ENCODE measurements at places on chromosomes 12 and 14. TPM values are rescaled to one million over a fixed set of nuclear protein-coding genes. Genes with fewer than 3 reads are reported as not detected.

- peak; percentile 52 for DNase-seq
- H3K36me3 ChIP-seq, result no peaks in the 10 kb centered on the region
Measured at GRCh38 chr12:95402096-95402495, 71.9 kb upstream of the METAP2 start.

GRCh38 chr14:54658836-54659235 lies 91.9 kb downstream of the SAMD4A start:
- no peak overlapping the region for H3K4me3 ChIP-seq
- no peak for DNase-seq
- H3K4me1 ChIP-seq, result peaks cover 2% of the 10 kb centered on the region
- no peaks in the 10 kb centered on the region for H3K27me3 ChIP-seq

DNA sequence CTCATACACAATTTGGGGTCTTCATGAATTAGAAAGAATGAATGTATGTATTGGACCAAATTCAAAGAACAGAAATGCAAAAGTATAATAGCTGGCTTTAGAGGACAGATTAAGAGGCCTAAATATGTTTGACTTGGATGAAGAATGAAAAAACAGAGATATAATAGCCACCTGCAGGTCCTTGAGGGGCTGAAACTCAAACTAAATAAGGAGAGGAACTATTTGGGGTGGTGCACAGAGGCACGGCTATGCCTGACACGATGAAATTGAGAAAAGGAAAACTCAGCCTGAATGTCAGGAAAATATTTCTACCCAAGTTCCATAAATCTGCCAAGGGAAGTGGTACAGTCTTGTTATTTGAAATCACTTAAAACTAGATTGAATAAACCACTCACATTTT lies 222.9 kb upstream of the DDHD1 start:
- no peak overlapping the region for H3K4me3 ChIP-seq
- H3K36me3 ChIP-seq, result no peaks in the 10 kb centered on the region
- DNase-seq, result no peak
- H3K27me3 ChIP-seq, result no peaks in the 10 kb centered on the region

GRCh38 chr14:40983604-40984003 lies 623.1 kb upstream of the LRFN5 start:
- H3K36me3 ChIP-seq, result no peaks in the 10 kb centered on the region
- no peak overlapping the region for H3K4me3 ChIP-seq
- H3K27ac ChIP-seq, result no peak overlapping the region

DNA sequence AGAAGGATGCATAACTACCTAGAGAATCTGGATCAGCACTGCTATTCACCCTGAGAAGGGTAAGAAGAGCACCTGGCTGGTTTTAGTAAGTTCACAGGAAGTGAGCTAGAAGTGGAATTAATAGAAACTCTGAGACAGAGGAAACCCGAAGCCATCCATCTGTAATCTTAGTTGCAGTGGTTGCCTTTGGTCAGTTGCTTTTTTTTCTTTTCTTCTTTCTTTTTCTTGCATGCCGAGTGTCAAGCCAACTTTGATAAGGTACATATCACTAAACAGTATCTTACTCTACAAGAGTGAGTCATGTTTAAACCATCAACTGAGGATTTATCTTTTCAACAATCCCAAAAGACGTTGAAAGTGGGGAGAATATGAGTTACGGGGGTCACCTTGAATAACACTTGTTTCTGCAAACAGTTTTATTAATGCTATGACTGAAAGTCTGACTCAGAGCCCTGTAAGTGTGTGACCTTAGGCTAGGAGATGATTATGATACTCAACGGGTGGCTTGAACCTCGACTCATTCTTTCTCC lies 26.7 kb downstream of the C12orf75 start:
- H3K27me3 ChIP-seq, result no peaks in the 10 kb centered on the region
- DNase-seq, result no peak
- no peaks in the 10 kb centered on the region for H3K4me1 ChIP-seq

- peaks cover 71% of the 10 kb centered on the region for H3K36me3 ChIP-seq
- H3K4me1 ChIP-seq, result no peaks in the 10 kb centered on the region
- H3K27me3 ChIP-seq, result no peaks in the 10 kb centered on the region
- no peak for DNase-seq
- no peak overlapping the region for H3K27ac ChIP-seq
Measured at GRCh38 chr12:120767071-120768024, 41.7 kb downstream of the ACADS start.

LALBA gene
- total RNA-seq, result not detected

CCDC88C gene
- total RNA-seq, result 52.4 TPM

Measured in H9 (cell line).